ENCODE measurements at places on chromosomes 3 and 15. TPM values are rescaled to one million over a fixed set of nuclear protein-coding genes. Genes with fewer than 3 reads are reported as not detected.

NDN gene
- 72.7 TPM for total RNA-seq

LMAN1L gene
- total RNA-seq = not detected

SLC22A13 gene
- total RNA-seq = 0.60 TPM

ITGB5 gene
- total RNA-seq = 70.7 TPM

DNA sequence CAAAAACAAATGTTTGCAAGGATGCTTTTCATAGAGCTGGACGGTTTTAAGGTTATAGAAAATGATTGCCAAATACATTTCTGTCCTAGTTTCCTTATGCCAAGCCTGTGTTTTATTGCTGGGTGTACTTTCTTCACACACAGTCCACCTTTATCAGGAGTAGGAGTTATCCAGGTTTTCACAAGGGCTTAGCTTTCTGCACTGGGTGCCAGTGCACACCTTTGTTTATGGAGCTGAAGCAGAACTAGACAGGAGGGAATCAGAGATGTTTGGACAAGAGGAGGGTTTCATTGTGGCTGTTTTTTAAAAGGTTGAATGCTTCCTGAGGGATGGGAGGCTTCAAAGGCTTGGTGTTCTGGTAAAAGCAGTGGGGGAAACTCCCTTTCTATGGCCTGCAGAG, 29.5 kb upstream of the FAM3D start:
- no peak for DNase-seq

DNA sequence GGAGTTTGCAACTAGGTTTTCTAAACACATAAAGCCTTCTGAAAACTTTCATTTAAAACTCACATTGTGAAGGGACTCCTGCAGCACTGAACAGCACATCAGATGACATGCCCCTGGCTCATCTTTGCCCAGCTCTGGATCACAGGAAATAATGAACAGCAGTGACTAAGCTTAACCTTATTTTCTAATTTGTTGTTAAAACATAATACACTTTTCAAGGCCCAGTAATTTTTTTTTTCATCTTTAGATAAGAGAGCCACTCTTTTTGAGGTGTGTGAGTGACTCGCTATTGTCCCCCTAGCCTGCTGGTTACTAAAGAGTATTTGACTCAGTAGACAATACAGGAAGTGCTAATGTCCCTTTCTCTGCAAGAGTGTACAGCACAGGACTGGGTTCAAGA, 204.0 kb downstream of the OSBPL10 start:
- DNase-seq = no peak

GRCh38 chr3:129602309-129602708, 4.2 kb downstream of the PLXND1 start:
- no peak for DNase-seq

- DNase-seq = no peak
Measured at GRCh38 chr3:89932882-89933281, 825.5 kb downstream of the EPHA3 start.

DNA sequence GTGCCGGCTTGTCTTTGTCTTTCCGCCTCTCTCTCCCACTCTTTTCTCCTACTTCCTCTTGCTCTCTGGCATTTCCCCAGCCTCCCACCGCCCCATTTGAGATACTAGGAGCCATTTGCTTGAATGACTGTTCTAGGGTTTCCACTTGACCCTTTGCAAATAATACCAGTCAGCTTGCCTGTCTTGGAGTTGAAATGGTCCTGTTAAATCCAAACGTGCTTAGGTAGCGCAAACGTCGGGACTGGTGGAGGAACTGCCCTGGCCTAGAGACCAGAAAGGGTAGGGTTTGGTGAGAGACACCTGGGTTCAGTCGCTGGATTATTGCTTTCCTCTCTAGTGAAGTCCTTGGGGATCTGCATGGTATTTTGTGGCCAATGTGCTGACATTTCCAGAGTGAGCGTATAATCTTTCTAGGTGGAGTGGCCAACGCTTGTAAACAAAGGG, 10.6 kb downstream of the ZIC1 start:
- DNase-seq = no peak

All from type B pancreatic cell (in vitro differentiated cells).